Bone marrow (tissue), 2 donors: ENCODE measurements at places on chromosomes 13 and 19.

GRCh38 chr13:25064396-25064795 lies 31.5 kb upstream of the PABPC3 start:
- DNase-seq = no peak

DNA sequence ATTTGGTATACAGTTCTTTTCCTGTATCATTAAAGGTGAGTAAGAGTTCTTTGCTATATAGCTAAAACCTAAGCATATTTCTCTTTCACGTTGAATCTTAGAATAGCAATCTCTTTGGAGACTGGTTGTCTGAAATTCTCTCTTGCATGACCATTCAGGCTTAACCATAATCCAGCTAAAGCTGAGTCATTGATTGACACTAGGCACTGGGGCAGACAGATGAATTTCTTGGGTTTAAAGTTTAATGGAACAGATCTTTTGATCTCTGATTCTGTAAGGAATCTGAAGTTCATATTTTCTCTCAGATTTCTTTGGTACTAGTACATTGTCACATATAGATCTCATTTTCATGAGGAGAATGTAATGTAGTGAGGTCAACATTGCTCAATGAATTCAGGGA lies 397.3 kb upstream of the MIR17HG start:
- no peak for DNase-seq

DNA sequence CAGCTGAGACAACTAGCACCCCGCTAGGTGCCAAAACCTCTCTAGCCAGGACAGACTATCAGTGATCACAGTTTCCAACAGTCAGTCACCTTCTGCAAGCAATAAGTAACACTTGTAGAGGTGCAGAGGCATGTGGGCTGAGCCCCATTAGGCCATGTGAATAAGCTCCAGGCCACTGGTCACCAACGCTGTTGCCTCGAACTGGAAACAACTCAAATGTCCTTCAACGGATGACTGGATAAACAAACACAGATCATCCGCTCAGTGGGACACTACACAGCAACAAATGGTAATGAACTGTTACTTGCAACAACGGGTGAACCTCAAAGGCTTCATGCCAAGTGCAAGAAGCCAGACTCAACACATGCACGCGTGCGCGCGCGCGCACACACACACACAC lies 27.5 kb upstream of the TMEM160 start:
- DNase-seq = no peak

DNA sequence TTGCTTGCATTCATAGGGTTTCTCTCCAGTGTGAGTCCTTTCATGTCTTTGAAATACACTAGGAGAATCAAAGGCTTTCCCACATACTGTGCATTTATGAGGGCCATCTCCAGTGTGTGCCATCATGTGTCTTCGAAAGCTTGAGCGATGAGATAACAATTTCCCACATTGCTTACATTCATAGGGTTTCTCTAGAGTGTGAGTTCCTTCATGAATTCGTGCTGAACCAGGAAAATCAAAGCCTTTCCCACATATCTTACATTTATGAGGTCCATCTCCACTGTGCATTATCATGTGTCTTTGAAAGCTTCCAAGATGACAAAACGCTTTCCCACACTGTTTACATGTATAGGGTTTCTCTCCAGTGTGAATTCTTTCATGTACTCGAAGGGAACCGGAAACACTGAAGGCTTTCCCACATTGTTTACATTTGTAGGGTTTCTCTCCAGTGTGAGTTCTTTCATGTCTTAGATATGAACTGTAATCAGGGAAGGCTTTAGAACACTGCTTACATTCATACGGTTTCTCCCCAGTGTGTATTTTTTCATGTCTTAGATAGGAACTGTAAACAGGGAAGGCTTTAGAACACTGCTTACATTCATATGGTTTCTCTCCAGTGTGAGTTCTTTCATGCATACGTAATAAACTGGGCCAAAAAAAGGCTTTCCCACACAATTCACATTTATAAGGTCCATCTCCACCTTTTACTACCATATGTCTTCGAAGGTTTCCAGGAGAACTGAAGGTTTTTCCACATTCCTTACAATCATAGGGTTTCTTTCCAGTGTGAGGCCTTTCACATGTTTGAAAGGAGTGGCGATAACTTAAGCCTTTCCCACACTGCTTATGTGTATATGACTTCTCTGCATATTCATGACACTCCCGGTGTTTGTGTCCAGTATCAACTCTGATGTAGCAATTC lies 21.4 kb downstream of the ZNF44 start:
- no peak for DNase-seq

DNA sequence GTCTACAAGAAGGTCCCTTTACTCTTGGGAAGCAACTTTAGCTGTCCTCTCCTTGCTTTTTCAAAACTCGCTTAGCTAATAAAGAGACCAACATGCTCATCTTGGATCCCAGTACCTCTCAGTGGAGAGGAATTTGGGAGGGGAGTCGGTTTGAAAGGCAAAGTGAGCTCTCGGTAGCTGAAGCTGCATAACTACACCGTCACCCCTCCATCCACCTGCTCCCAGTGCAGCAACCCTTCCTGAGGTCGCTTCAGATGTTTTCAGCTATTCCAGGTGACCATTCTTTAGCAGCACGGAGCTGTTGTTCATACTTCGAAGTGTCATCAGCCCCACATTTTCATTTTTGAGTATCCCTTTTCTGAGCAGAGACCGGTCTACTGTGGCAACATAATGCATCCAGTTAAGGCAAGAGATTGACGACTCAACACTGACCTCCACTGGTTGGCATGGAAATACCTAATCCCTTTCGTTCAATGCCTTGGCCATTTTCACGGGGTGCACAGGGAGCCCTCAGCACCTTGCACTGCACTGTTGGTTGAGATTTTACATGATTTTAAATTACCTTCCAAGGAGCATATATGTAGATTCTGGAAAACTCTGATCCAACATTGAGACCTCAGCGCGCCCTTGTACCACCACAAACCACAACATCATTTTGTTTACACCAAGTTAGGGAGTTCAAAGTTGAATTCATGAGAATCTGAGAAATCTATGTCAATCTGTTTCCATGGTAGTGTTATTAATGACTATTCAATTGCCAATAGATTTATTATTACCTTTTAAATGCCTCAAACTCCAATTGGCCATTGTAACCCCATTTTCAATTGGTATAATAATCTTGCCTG lies 42.2 kb downstream of the DLEU7 start:
- peak; percentile 22 for DNase-seq

- DNase-seq = no peak
Observed at GRCh38 chr13:31195616-31196015, 4.2 kb upstream of the B3GLCT start.

DNA sequence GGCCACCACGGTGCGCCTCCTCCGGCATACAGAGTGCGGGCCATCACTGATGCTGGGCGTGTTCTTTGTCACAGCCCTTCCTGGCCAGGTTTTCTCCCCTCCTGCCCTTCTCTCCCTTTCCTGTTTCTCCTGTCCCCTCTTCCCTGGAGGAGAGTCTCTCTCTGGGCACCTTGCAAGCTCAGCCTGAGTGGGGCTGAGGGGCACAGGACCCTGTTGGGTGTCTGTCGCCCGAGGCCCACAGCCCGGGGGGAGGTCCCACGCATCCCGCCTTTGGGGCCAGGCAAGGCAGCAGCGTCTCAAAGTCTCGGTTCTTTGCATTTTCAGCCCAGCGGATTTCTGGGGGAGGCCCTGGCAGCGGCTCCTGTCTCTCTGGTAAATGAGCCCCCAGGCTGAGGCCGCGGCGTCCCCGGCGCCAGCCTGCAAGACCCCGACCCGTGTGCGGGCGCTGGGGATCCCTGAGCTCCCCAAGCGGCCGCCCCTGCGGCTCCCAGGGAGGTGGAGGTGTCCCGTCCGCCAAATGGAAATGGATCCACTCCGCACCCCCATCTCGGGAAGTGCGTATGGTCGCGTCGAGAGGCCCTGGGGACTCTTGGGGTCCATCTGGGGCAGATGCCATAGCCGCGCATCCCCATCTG lies 47.2 kb downstream of the COMP start:
- no peak for DNase-seq

DNA sequence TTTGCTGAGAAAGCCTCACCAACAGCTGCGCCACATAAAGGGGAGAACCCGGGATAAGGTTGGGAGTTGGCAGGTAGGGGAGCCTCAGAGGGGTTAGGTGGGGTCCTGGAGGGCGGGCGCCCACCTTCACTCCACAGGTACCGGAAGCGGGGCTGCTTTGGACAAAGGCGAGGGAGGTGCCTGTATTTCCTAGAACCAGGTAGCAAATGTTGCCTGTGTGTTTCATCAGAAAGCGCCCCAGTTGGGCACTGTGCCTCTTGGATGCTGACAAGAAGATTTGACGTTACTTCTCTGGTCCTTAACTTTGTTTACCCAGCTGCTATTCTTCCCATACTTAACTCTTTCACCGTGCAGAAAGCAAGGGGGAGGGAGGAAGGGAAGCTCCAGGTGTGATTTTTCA lies 278.9 kb downstream of the ZNF536 start:
- no peak for DNase-seq

DNA sequence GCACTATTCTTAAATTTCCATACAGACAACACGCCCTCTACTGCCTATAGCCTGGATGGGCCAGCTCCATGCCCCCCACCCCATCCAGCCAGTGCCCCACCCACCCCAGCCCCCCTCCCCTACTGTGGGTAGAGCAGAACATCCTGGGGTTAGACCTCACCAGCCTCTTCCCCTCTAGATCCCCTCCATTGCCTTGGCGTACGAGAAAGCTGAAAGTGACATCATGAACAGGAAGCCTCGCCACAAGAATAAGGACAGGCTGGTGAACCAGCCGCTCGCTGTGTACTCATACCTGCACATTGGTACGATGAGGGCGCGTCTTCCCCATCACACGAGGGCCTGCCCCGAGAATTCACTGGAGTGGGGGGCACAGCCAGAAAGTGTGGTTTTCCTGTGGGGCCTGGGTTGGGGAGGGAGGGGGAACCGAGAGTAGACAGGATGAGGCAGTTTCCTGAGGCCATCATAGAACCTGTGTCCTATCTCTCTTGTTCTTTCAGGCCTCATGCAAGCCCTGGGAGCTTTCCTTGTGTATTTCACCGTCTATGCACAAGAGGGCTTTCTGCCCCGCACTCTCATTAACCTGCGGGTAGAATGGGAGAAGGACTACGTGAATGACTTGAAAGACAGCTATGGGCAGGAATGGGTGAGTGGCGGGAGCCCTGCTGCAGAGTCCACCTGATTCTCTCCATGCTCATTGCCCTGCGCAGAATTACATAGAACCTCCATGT lies 29.1 kb downstream of the ATP12A start:
- DNase-seq = peak; percentile 45

GRCh38 chr13:84032116-84032515 lies 149.8 kb upstream of the SLITRK1 start:
- DNase-seq = no peak

- no peak for DNase-seq
Observed at GRCh38 chr13:54611390-54611789, 1582.8 kb downstream of the OLFM4 start.

DNA sequence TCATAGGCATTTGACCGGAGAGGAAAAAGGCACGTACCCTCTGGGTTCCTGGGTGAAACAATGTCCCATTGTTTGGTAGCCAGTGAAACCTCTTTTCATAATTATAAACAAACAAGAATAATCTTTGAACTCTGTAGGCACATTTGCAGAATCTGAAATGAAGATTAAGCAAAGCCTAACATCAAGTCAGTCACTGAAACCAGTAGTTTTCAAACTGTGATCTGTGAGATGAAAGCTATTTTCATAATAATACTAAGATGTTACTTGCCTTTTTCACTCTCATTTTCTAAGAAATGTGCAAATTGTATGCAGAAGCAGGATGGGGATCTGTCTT lies 105.4 kb downstream of the WDFY2 start:
- DNase-seq = no peak

- DNase-seq = no peak
Observed at GRCh38 chr19:56748378-56748777, 76.8 kb upstream of the ZNF835 start.

DNA sequence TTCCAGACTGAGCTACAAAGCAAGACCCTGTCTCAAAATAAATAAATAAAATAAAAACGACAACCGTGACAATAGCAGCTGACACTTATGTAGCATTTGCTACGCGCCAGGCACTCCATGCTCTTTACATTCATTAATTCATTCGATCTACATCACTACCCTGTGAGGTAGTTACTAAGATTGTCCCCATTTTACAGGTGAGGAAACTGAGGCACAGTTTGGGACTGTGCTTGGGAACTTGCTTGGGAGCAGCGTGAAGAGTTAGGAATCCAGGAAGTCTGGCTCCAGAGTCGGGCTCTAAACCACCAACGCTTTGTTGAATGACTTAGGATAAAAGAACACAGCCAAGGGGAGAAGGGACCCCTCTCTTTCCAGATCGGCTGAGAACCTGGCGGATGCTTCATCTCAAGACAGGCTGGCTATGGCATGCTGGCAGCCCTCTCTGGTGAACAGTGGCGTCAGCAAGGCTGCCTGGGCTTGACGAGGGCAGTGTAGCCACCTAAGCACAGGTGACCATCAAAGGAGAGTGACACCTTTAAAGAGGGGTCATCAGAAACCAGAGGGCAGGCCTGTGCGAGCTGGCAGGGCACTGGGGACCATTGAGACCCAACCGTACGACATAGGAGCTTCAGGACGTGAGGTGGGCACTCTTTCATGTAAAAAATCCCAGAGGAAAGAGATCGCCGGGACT lies 591 bp downstream of the DOHH start:
- no peak for DNase-seq

GRCh38 chr19:46845959-46846459 lies 4.6 kb downstream of the AP2S1 start:
- DNase-seq = no peak

GRCh38 chr13:104106705-104107393 lies 1040.6 kb upstream of the SLC10A2 start:
- no peak for DNase-seq

- DNase-seq = no peak
Observed at GRCh38 chr13:113656831-113657671, 947 bp downstream of the ATP4B start.

DNA sequence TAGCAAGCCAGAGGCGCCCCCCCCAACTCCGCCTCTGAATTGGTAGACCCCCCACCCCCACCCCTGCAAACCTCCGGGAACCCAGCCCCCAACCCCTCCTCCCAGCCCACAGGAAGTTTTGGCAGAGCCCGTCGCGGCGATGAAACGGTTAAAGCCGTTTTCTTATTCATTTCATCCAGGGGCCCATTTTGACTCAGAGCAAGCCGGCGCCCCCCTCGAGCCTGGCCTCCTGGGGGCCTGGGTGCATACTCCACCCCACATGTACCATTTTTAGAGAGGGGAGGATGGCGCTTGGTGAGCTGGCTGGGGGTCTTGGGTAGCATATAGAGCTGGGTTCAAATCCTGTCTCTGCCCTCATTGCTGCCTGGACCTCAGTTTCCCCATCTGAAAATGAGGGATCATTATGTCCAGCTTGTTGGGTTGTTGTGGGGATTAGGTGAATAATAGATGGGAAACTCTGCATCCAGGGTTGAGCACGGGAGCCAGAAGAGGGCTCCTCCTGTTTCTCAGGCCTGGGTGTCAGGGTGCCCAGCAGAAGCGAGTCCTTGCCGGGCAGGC lies 7.9 kb upstream of the JUNB start:
- DNase-seq = no peak

- DNase-seq = no peak
Observed at GRCh38 chr13:29901710-29902631, 51.6 kb upstream of the UBL3 start.

DNA sequence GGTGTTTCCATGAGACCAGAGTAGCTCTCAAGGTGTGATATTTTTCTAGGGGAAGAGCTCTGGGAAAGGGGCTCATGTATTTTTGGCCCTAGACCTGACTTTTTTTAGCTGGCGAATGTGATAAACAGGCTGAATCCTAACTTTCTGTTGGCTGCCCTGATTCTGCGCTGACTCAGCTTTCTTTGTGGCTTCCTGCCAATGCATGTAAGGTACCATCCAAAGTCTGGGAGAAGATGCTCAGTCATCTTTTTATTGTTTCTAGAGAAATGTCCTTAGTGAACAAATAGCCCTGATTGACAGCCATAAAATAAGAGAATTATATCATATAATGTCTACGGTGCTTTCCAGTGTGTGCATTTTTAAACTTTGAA lies 113.6 kb upstream of the MBNL2 start:
- no peak for DNase-seq
